ENCODE measurements at places on chromosomes 4 and X.

DNA sequence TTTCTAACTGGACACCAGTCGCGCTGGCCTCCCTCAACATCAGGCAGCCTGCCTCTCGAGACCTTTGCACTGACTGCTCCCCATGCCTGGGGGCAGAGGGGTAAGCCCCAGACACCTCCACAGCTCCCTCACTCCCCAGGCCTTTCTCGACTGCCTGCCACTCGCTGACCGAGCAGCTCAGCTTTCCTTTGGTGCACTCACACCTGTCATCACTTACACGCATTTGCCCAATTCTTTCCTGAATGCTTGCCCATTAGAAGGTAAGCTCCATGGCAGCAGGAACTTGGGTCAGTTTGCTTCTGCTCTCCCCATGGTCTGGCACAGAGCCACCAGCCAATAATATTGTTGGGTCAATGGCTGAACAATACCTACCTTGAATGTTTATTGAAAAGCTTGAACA, 32.2 kb upstream of the PROM1 start:
- DNase-seq: no peak

DNA sequence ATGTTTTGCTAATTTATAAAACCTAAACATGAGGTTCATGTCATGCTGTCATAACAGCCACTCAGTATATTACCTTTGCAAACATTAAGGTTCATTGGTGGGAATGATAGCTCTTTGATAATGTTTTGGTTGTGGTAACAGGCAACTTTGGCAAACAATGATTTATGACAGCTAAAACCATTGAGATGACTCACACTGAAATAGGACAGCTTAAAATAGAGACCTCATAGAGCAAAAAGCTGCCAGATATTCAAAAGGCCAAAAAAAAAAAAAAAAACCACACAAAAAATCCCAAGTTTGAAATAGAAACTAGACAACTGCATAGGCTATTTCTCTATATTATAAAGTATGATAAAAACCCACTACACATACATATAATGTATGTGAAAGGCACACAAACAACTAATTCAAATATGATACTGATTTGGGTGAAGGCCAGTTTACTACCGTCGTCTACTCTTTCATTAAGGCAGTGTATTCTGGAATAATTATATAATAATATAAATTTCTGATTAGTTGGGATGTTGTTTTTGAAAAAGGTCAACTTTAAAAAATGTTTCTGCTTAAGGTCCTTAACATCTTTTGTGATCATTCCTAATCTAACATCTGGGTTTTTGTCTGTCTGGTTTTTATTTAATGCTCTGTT, 646.0 kb upstream of the PITX2 start:
- DNase-seq: no peak

DNA sequence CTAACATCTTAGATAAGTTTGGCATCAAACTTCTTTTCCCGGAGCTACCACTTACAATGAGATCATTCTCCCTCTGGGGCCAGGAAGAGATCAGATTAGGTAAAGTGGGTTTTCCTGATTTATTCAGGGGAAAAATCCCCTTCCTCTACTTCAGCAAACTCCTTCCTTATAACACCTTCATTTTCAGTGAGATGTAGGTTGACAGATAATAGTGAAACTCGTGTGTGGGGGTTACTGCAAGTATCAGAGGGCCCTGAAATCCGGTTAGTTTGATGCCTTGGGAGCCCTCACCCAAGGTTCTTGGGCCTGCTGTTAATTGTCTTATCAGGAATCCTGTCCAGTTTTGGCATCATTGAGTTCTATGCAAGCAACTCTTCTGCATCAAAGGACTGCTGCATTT, 10.8 kb downstream of the FTHL17 start:
- DNase-seq: no peak

- no peak for DNase-seq
Measured at GRCh38 chrX:49845701-49846403, 16.7 kb downstream of the PAGE4 start.

DNA sequence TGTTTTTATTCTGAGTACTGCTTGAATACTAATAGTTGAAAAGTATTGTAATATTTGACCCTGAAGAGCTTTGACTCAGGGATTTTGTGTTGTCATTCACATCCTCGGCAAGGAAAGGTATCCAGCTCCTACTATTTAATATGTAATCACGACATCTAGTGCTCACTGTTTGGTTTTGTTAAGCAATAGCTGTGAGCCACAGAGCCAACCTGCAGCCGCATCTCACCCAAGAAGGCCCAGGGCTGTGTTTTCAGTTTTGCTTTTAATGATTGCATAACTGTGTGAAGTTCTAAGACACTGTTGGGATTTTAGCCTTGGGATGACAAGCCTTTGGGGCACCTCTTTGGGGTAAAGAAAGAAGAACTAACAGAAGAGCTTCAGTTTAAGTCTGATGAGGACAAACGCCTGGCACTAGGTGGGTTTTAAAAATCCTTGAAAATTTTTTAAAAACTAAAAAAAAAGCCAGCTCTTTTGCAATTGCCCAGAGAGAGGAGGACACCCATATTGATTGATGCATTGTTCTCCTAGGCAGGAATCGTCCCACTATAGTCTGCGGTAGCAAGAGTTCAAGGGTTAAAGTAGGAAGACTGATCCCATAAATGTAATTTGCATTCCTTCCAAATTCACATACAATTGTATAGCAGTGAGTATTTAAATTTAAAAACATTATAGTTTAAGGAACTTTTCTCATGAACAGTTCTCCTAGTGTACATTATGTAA, 157.8 kb downstream of the RELL1 start:
- no peak for DNase-seq

GRCh38 chr4:128751354-128751753, 58.1 kb upstream of the JADE1 start:
- DNase-seq: no peak

DNA sequence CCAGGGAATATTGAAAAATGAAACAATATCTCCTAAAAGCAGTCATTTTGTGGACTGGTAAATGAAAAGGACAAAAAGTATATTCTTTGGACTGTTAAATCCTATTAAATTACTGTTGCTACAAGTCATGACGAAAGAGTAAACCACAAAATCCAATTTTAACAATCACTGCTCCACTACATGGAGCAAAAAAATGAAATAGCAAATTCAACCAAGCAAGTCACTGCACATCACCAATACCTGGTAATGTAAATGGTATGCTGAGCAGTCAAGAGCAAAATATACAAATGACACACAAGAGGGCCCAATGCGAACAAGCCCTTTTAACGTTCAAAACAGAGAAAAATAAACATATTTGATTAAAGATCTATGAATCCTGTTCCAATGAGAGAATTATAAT, 126.2 kb downstream of the KLHL13 start:
- DNase-seq: no peak

DNA sequence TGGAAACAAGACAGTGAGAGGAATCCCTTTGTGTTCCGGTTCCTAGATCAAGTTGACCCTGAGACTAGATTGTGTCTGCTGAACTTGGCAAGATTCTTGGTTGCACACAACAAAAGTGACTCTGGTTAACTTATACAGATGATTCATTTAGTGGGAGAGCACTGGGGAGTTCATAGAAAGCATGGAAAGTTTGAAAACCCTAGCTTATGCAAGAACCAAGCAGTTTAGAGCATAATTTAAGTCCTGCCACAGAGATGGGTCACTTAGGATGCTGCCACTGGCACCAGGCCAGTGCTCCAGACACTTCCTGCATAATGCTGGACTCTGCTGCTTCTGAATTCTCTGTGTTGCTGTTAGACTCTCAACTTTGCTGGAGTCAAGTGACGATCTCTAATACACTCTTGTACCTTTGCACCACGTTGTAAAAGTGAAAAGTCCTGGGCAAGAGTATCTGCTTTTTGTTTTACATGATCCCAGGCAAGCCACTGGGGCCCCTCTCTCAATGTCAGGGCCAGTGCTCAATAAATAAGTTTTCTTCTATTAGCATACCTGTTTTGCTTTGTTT, 12.7 kb upstream of the DCUN1D4 start:
- DNase-seq: no peak
